ENCODE measurements at places on chromosomes 1 and 21. TPM values are rescaled to one million over a fixed set of nuclear protein-coding genes. Genes with fewer than 3 reads are reported as not detected.

The BACE2 gene
- 0.25 TPM for total RNA-seq

The MFAP2 gene
- not detected for total RNA-seq

The ASPM gene
- total RNA-seq, result 47.8 TPM

The TIMM17A gene
- 51.9 TPM for total RNA-seq

The TGFB2 gene
- 0.09 TPM for total RNA-seq

- no peak overlapping the region for H3K4me3 ChIP-seq
- no peaks in the 10 kb centered on the region for H3K4me1 ChIP-seq
- DNase-seq, result no peak
- no peaks in the 10 kb centered on the region for H3K36me3 ChIP-seq
- H3K27ac ChIP-seq, result no peak overlapping the region
These were observed 158.5 kb downstream of the KCNJ6 start for GRCh38 chr21:37757606-37758376.

- no peak overlapping the region for H3K4me3 ChIP-seq
- H3K4me1 ChIP-seq, result no peaks in the 10 kb centered on the region
- no peak overlapping the region for H3K27ac ChIP-seq
- no peaks in the 10 kb centered on the region for H3K36me3 ChIP-seq
- DNase-seq, result no peak
These were observed 1498.2 kb upstream of the B3GALT2 start for GRCh38 chr1:194684636-194685035.

- H3K4me3 ChIP-seq, result no peak overlapping the region
- peaks cover 27% of the 10 kb centered on the region for H3K4me1 ChIP-seq
- H3K36me3 ChIP-seq, result no peaks in the 10 kb centered on the region
- DNase-seq, result peak; percentile 38
- H3K27ac ChIP-seq, result no peak overlapping the region
These were observed 208.3 kb upstream of the RUNX1 start for GRCh38 chr21:35257413-35257812.

- no peaks in the 10 kb centered on the region for H3K36me3 ChIP-seq
- H3K4me1 ChIP-seq, result no peaks in the 10 kb centered on the region
- no peak overlapping the region for H3K27ac ChIP-seq
These were observed 124.7 kb upstream of the ARHGEF16 start for GRCh38 chr1:3329640-3330281.

DNA sequence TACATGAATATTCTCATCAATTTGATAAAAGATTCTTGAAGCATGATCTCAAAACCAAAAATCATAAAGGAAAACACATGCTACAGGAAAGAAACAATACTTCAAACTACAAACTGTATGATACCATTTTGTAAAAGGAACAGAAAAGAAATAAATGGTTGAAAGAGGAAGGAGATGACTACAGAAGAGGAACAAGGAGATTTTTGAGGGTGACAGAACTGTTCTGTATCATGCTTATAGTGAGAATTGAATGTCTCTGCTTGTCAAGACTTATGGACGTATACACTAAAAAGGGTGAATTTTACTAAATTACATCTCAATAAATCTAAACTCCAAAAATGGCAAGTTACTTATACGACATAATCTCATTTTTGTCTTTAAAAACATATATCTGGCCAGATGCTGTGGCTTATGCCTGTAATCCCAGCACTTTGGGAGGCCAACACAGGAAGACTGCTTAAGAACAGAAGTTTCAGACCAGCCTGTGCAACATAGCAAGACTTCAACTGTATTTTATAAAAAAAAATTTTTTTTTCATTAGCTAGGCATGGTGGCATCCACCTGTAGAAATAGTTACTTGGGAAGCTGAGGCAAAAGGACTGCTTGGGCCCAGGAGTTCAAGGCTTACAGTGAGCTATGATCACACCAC lies 125.4 kb downstream of the EIF4G3 start:
- no peak for DNase-seq
- peaks cover 13% of the 10 kb centered on the region for H3K36me3 ChIP-seq
- no peaks in the 10 kb centered on the region for H3K27me3 ChIP-seq
- H3K4me3 ChIP-seq, result no peak overlapping the region
- no peak overlapping the region for H3K27ac ChIP-seq

DNA sequence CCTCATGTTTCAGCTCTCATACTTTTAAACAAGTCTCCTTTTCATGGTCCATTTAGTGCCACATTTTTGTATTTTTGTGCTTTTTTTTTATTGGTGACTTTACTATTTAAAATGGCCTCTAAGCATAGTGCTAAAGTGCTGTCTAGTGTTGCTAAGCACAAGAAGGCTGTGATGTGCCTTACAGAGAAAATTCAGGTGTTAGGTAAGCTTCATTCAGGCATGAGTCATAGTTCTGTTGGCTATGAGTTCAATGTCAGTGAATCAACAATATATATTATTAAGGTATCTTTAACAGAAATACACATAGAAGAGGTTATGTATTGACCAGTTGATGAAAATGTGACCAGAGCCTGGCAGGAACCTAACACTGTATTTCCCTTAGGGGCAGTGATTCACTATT lies 12.8 kb upstream of the FUBP1 start:
- DNase-seq, result no peak
- H3K27ac ChIP-seq, result no peak overlapping the region
- H3K27me3 ChIP-seq, result no peaks in the 10 kb centered on the region
- no peak overlapping the region for H3K4me3 ChIP-seq

DNA sequence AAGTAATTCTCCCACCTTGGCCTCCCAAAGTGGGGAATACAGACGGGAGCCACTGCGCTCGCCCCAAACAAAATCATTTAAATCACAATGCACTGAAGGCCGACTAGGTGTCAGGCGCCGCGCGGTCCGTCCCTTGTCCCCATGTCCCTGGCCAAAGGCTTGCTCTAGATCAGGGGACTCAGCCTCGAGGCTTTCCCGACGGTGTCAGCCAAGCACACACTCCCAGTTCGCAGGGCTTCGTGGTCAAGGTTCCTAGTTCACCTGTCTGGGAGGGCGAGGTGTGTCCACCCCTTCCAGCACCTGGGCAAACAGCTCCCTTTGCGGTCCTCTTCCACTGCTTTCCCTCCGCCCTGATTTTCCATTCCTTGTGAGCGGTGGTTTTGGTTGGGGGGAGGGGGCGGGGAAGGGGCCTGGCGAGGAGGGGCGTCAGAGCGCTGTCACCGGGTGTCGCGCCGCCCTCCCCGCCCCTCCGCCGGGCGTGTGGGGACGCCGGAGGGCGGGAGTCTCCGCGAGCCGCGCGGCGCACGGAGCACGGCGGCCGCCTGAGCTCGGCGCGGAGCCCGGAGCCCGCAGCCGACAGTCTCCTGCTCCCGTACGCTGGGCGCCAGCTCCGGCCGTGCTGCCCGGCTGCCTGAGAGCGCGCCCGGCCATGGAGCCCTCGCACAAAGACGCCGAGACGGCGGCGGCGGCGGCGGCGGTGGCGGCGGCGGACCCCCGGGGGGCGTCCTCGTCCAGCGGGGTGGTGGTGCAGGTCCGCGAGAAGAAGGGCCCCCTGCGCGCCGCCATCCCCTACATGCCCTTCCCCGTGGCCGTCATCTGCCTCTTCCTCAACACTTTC lies at the start of gene STUM:
Gene STUM, plus strand, starts transcription at position 509 of the 838 bp plus-strand sequence. Its CDS starts 141 bp downstream, at position 650.
- peak; percentile 42 for DNase-seq
- H3K36me3 ChIP-seq, result no peaks in the 10 kb centered on the region
- H3K4me1 ChIP-seq, result peaks cover 14% of the 10 kb centered on the region
- H3K27ac ChIP-seq, result no peak within 1 kb of the TSS

- H3K4me1 ChIP-seq, result no peaks in the 10 kb centered on the region
- H3K27me3 ChIP-seq, result peaks cover 48% of the 10 kb centered on the region
- H3K36me3 ChIP-seq, result no peaks in the 10 kb centered on the region
- no peak for DNase-seq
These were observed 15.7 kb upstream of the TMEM51 start for GRCh38 chr1:15137809-15138208.

DNA sequence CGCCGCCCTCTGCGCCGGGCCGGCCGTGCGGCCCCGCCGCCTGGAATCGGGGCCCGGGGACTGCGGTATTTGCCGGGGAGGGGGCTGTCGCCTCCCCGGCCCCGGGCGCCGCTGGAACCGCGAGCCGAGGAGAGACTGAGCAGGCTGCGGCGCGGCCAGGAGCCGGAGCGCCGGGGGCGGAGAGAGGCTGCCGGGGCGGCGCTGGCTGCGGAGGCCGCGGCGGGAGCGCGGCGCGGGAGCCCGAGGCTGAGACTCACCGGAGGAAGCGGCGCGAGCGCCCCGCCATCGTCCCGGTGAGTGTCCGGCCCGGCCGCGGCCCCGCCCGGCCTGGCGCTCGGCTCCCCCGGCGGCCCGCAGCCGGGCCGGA lies 746 bp downstream of the DYRK1A start:
- DNase-seq, result peak; percentile 57
- H3K27me3 ChIP-seq, result no peaks in the 10 kb centered on the region
- H3K36me3 ChIP-seq, result peaks cover 12% of the 10 kb centered on the region
- no peak overlapping the region for H3K27ac ChIP-seq
- peak overlapping the region; percentile 99 for H3K4me3 ChIP-seq

- peaks cover 29% of the 10 kb centered on the region for H3K27me3 ChIP-seq
- H3K36me3 ChIP-seq, result no peaks in the 10 kb centered on the region
- no peak overlapping the region for H3K4me3 ChIP-seq
- H3K27ac ChIP-seq, result no peak overlapping the region
These were observed 7.7 kb upstream of the TTLL7 start for GRCh38 chr1:84006591-84006990.

DNA sequence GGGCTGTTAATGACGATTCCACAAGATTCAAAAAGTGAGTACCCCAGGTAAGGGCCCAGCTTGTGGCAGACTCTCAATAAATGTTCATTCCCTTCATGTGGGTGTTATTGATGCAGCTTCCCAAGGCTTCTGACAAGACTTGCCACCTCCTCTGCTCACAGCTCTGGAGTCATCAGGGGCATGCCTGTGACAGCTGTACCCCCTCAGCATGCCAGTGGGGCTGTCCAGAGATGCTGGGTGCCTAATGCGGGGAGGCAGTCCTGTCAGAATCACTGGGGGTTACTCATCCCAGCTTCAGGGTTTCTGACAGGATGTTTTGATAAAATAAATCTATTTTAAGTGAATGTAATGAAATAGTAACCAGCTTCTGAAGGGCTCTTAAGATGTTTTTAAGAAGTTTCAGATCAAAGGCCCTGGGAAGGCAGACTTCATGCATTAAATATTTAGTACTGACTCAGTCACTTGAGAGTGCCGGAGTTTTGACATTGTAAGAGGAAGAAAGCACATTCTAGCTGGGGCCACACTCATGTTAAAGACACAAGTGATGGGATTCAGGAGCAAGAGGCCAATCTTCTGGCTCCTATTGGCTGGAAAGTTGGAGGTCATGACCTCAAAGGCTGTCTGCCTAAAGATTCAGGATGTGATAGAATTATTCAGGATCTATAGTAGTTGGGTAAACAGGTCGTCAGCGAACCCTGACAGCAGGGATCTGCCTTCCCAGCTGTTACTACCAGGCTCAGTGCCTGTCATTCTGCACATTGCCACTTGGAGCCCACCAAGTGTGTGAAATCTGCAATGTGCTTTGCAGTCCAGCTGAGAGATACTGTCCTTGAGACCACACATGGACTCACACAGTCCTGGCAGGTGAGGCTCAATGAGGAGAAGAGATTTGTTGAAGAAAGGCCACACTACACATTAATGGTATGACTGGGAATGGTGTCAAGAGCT lies 239.6 kb upstream of the BEND5 start:
- no peak for DNase-seq
- H3K36me3 ChIP-seq, result no peaks in the 10 kb centered on the region
- no peak overlapping the region for H3K27ac ChIP-seq
- H3K4me3 ChIP-seq, result no peak overlapping the region
- H3K4me1 ChIP-seq, result no peaks in the 10 kb centered on the region

DNA sequence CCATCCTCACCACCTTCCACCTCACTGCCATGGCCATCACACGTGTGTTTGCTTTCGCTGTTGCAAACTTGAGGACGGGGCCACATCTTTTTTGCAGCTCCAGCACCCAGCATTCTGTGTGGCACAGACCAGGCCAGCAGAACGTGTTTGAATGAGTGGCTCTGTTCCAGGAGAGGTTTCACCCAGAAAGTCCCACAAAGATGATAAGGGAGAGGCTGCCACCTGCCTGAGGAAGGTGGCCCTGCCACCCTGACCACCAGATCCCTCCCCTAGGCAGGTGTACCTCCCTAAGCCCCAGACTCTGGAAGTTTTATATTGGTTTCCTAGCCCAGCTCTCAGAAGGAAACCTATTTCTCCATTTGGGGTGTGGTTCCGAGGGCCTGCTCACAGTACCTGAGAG lies 252.1 kb downstream of the KAZN start:
- no peaks in the 10 kb centered on the region for H3K36me3 ChIP-seq
- no peak overlapping the region for H3K4me3 ChIP-seq
- peaks cover 2% of the 10 kb centered on the region for H3K27me3 ChIP-seq
- H3K4me1 ChIP-seq, result no peaks in the 10 kb centered on the region

DNA sequence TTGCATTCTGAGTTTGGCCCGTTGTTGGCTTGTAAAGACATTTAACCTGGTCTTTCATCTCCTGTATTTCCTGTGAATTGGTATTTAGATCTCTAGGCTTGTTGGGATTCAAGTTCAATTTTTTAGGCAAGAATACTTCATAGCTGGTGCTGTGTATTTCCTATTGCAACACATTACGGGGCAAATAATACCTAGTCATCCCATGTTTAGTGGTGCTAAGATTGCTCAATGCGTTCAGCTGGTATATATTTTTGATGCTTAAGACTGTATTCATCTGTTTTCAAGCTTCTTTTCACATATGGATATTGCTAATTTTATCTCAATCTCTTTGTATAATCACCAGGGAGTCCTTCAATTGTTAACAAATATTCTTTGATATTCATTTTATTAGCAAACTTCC lies 87.5 kb upstream of the ZBTB18 start:
- H3K27ac ChIP-seq, result no peak overlapping the region
- DNase-seq, result no peak
- H3K27me3 ChIP-seq, result no peaks in the 10 kb centered on the region
- H3K4me3 ChIP-seq, result no peak overlapping the region
- H3K36me3 ChIP-seq, result no peaks in the 10 kb centered on the region
- H3K4me1 ChIP-seq, result no peaks in the 10 kb centered on the region

- no peaks in the 10 kb centered on the region for H3K27me3 ChIP-seq
- H3K4me3 ChIP-seq, result no peak overlapping the region
- no peaks in the 10 kb centered on the region for H3K36me3 ChIP-seq
- DNase-seq, result no peak
These were observed 72.7 kb upstream of the FAM20B start for GRCh38 chr1:178953034-178953433.

GRCh38 chr1:180954005-180954800 lies 41.5 kb downstream of the KIAA1614 start:
- peak overlapping the region; percentile 33 for H3K4me3 ChIP-seq
- H3K36me3 ChIP-seq, result peaks cover 15% of the 10 kb centered on the region

DNA sequence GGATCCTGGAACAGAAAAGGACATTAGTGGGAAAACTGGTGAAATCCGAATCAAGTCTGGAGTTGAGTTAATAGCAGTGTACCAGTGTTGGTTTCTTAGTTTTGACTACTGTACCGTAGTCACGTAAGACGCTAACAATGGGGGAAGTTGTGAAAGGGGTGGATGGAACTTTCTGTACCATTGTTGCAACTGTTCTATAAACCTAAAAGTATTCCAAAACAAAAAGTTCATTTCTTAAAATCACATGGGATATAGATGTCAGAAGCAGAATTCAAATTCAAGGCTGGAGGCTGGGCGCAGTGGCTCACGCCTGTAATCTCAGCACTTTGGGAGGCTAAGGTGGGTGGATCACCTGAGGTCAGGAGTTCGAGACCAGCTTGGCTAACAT lies 16.9 kb downstream of the ARHGEF19 start:
- peaks cover 6% of the 10 kb centered on the region for H3K4me1 ChIP-seq
- no peak for DNase-seq
- no peak overlapping the region for H3K27ac ChIP-seq
- H3K4me3 ChIP-seq, result no peak overlapping the region

GRCh38 chr1:185862235-185862634 lies 128.0 kb downstream of the HMCN1 start:
- peaks cover 2% of the 10 kb centered on the region for H3K27me3 ChIP-seq
- H3K4me3 ChIP-seq, result no peak overlapping the region
- H3K4me1 ChIP-seq, result no peaks in the 10 kb centered on the region
- H3K27ac ChIP-seq, result no peak overlapping the region
